NCI-H774 (cell line): ENCODE measurements at places on chromosomes 1 and 21.

DNA sequence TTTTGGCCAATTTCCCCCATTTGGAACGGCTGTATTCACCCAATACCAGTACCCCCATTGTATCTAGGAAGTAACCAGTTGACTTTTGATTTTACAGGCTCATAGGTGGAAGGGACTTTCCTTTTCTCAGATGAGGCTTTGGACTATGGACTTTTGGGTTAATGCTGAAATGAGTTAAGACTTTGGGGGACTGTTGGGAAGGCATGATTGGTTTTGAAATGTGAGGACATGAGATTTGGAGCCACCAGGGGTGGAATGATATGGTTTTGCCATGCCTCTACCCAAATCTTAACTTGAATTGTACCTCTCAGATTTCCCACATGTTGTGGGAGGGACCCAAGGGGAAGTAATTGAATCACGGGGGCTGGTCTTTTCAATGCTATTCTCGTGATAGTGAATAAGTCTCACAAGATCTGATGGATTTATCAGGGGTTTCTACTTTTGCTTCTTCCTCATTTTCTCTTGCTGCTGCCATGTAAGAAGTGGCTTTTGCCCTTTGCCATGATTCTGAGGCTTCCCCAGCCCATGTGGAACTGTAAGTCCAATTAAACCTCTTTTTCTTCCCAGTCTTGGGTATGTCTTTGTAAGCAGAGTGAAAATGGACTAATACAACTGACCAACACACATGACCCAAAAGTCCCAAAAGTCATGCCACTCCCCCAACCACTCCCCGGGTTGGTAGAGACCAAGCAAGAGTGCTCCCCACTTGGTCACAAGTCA lies 35.4 kb upstream of the ZNF496 start:
- DNase-seq = no peak

GRCh38 chr1:22533244-22533895 lies 29.9 kb upstream of the EPHA8 start:
- no peak for DNase-seq

DNA sequence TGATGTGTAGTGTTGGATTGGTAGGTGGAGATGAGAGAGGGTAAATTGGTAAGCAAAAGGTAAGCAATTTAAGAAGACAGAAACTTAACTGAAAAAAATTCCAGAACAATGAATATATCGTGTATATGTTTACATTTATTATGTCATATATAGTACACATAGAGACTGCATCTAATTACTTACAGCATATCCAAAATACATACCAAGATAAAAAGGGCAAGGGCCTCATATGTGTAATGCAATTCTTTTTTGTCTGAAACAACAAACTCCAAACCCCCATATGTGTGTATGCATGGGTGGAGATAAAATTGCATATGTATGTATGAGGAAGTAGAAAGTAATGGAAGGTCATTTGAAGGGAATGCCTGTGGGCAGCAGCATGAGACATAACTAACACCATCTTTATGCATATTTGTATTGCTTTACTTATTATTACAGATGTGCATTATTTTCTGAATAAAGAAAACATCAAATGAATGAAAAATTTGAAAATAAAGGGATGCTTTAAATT lies 4.3 kb downstream of the KRTAP20-3 start:
- no peak for DNase-seq

DNA sequence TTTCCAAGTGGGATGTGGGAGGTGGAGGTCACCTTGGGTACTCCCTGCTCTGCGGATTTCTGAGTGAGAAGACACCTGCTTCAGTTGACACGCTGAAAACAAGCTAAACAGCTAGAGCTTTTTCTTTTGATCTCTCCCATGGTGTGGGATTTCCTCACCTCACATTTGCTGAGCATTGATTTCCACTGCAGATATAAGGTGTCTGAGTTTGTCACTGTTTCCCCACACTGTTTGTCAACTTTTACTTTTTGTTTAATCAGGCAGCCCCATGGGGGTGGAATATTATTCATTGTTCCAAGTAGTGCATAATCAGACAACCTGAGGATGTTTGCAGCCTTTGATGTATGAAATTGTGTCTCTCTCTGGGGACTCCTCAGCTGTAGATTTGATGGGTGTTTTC lies 49.5 kb downstream of the FASLG start:
- no peak for DNase-seq

- DNase-seq = no peak
These were observed 80.3 kb upstream of the TLR5 start for GRCh38 chr1:223223091-223223995.

GRCh38 chr1:89761901-89762300 lies 58.9 kb upstream of the LRRC8D start:
- no peak for DNase-seq

DNA sequence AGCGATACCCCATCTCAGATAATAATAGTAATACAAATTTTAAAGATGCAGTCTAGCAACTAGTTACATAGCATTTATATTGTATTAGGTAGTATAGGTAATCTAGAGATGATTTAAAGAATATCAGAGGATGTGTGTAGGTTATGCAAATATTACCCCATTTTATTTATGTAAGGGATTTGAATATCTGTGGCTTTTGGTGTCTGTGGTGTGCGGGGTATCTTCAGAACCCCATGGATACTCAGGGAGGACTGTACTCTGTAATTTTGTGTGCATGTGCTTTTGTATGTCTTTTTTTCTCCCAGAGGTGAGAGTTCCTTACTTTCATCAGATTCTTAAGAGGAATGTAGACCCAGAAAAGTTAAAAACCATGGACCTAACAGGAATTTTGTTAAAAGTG lies 12.8 kb downstream of the RNF2 start:
- DNase-seq = no peak

DNA sequence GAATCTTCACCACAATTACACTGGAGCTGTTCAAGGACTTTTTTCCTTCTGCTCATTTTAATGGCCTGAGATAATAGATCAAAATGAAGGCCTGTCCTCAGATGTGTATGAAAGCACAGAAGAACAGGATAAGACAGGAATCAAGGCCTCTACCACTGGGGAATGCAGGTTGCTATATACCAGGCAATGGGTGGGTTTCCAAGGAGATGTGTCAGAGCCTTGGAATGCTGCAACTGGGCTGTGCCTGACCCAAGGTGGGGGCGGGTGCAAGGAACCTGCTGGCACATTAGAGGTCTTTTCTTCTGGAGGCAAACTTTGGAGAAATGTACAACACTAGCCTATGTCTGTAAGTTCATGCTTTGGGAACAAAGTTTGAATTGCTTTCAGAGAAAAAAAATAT lies 21.7 kb upstream of the LAMC2 start:
- no peak for DNase-seq

DNA sequence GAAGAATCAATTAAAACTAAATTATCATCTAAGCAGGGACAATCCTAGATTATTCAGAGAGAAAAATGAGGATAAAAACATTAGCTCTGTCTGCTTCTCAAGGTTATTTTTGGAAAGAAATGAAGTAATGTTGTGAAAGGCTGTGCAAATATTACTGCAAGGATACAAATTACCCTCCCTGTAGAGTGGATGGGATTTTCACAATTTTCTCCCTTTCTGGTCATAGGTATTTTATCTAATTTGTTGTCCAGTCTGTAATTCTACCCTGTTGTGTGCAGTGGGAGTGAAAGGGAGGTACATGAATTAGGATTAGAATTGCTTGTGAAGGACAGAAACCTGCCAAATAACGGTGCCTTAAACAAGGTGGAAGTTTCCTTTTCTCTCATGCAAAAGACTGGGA lies 54.7 kb downstream of the MAP3K7CL start:
- no peak for DNase-seq

GRCh38 chr21:33019885-33020557 lies 5.7 kb upstream of the OLIG2 start:
- DNase-seq = no peak

GRCh38 chr1:16449065-16449464 lies 8.5 kb downstream of the NECAP2 start:
- DNase-seq = no peak

- no peak for DNase-seq
These were observed 99.4 kb downstream of the TEX35 start for GRCh38 chr1:178612261-178612660.

- no peak for DNase-seq
These were observed 225.2 kb upstream of the LYPLAL1 start for GRCh38 chr1:218948446-218948845.

DNA sequence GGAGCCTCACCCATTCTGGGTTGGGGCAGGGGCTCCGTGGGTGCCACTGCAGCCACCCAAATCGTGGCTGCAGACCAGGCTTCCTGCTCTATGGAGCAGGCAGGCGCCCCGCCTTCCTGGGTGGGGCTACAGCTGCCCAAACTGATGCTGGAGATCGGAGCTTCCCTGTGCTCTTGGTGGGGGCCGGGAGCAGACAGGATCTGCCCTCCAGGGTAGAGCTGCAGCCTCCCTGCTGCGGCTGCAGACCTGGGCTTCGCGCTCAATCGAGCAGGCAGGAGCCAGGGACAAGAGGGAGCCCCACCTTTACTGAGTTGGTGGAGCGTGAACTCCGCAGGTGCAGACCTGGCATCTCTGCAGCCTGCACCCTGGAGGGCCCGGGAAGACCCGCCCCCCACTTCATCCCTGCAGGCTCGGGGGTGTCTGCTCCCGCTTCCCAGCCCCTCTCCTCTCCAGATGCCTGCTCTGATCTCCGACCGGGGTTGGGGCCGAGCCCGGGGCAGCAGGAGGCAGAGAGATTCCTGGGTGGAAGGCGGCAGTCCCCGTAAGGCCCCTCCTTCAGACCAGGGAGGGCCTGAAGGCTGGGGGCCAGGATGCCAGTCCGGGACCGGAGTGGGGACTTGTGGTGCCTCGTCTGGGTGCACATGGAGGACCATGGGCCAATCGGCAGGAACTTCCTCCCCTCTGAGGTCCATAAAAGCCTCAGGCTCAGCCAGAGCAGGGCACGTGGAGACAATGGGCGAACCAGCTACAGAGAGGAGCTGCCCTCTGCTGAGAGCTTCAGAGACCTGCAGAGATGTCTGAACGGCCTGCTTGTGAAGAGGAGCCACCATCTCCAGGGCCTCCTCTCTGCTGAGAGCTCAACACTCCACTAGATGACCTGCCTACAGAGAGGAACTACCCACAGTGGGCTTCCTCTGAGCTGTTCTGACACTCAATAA lies 359.3 kb downstream of the SMYD3 start:
- DNase-seq = no peak
